Caki2 (cell line): ENCODE measurements at places on chromosomes 2 and 18.

- DNase-seq = no peak
Measured at GRCh38 chr2:217722883-217723472, 279.8 kb downstream of the TNS1 start.

GRCh38 chr2:222752746-222753145 is 81.3 kb downstream of the MOGAT1 start:
- DNase-seq = no peak

GRCh38 chr2:105723431-105723830 is 21.3 kb upstream of the NCK2 start:
- no peak for DNase-seq

DNA sequence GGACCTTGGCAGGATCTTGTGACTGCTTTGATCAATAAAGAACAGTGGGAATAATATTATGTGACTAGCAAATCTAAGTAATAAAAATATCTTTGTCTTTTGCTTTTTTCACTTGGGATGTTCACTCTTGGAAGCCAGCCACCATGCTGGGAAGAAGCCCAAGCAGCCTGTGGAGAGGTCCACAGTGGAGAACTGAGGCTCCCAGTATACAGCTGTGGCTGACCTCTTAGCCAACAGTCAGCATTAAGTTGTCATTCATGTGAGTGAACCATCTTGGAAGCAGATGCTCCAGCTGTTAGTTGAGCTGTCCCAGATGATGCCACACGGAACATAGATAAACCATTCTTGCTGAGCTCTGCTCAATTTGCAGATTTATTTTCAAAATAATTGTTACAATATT is 160.0 kb downstream of the OSR1 start:
- DNase-seq = no peak

- DNase-seq = no peak
Measured at GRCh38 chr18:55489034-55489986, 98.7 kb downstream of the TCF4 start.

DNA sequence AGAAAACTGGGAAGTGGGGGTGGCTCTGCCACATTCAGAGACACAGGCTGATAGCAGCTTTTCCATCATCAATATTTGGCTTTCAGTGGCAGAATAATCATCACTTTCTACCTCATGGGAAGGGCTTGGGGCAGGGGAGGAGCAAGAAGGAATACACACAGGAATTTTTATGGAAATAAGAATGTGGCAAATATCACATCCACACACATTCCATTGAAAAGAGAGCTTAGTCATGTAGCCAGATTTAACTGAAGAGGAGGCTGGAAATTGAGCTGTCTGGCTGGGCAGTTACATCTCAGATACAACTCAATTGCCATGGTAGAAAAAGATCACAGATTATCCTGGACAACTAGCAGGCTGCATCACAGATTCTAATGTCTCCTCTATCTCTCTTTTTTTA is 1474.0 kb upstream of the ACVR2A start:
- DNase-seq = no peak

- DNase-seq = no peak
Measured at GRCh38 chr2:191857259-191857805, 10.4 kb upstream of the CAVIN2 start.

GRCh38 chr2:210303498-210303897 is 11.5 kb downstream of the MYL1 start:
- DNase-seq = no peak

DNA sequence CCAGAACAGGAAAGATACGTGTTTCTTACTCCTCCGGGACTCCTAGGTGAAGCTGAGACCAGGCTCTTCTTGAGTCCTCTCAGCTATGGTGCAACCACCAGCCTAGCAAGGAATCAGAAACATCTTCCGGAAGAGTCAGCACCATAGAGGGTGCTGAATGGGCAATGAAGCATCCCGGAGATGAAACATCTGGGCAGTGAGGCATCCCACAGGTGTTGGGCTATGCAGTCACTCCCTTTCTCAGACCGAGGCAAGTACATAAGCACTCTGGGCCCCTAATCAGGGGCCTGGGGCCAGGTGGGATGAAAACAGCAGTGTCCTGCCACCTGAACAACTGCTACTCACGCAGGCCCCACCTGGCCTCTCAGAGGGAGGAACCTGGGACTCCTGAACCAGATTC is 1.4 kb upstream of the CAPN10 start:
- DNase-seq = no peak

- DNase-seq = no peak
Measured at GRCh38 chr2:53217250-53217649, 550.4 kb upstream of the CHAC2 start.

DNA sequence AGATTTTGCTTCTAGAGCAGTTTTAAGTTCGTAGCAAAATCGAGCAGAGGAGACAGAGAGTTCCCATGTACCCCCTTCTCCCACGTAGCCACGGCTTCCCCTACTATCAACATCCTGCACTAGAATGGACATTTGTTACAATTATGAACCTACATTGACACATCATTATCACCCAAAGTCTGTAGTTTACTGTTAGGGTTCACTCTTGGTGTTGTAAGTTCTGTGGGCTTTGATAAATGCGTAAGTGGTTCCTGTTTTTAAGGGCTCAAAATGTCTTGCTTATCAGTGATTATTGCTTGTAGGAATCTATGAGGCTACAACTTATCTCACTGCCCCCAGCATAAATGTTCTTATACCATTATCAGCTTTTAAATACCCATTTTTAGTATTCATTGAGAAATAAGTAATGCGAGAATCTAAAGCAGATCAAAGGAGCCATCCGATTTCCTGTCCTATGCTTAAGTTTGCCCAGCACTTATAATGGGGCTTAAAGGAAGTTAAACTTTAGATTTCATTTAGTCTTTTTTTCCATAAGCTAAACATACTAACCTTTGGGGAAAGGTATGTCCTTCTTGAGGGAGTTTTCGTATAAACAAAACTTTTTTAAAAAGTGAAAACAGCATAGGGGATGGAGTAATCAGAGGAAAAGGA is 118.7 kb downstream of the HAUS1 start:
- no peak for DNase-seq

DNA sequence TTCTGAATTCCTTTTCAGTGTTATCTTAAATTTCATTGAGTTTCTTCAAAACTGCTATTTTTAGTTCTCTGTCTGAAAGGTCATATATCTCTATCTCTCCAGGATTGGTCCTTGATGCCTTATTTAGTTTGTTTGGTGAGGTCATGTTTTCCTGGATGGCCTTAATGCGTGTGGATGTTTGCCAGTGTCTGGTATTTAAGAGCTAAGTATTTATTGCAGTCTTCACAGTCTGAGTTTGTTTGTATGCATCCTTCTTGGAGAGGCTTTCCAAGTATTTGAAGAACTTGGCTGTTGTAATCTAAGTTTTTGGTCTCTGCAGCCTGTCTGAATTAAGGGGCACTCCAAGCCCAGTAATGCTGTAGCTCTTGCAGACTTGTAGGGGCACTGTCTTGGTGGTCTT is 249.3 kb downstream of the ZNF385B start:
- DNase-seq = no peak
